Sciatic nerve (tissue), 2 donors: ENCODE measurements at places on chromosomes 11 and 22.

DNA sequence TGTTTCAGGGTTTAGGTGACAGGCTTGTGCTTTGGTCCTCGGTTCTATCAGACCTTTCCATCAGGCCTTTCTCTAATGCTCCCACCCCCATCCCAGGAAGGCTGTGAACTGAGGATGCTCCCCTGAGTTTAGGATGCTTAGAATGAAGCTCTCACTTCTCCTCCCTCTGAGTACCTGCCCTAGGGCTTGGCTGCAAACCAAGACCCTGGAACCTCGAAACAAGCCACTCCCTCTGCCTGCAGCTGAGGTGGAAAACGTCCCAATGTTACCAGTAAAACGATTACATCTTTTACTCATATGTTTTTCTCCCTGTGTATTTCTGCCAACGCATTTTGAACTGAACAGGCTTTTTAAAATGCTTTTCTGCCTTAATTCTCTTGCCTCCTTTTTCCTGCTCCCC is 54.5 kb upstream of the BMAL1 start:
- no peak for DNase-seq

DNA sequence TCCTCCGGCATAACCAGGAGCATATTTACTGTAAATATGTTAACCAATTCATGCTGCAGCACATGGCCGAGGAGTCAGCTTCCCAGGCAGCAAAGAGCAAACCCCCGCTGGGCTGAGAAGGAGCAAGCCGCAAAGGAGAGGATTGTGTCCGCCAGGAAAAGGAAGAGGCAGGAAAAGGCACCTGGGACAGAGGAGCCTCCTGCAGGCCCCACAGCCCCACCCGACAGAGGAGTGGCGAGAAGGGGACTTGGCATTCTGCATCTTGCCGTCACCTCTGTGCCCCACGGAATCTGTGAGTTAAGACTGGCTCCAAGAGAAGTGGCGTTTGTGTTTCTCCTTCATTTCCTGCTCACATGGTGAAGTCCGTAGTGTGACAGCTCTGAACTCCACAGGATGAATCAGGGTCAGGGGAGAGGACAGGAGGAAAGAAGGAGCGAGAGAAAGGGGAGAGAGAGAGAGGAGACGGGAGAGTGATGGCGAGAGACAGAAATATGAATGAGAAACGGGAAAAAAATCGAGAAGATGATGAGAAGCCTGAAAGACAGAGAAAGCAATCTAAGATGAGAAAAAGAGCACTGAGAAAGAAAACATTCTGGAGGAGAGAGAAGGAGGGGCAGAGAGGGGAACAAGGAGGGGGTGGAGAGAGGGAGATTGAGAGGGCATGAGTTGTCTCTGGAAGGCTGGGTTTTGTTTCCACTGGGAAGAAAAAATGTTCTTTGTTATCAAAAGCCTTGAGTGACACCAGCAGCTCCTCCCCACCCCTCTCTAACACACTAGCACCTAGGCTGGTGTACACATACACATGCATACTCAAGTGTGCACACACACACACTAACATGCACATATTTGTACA is 489.6 kb downstream of the MN1 start:
- DNase-seq = no peak

DNA sequence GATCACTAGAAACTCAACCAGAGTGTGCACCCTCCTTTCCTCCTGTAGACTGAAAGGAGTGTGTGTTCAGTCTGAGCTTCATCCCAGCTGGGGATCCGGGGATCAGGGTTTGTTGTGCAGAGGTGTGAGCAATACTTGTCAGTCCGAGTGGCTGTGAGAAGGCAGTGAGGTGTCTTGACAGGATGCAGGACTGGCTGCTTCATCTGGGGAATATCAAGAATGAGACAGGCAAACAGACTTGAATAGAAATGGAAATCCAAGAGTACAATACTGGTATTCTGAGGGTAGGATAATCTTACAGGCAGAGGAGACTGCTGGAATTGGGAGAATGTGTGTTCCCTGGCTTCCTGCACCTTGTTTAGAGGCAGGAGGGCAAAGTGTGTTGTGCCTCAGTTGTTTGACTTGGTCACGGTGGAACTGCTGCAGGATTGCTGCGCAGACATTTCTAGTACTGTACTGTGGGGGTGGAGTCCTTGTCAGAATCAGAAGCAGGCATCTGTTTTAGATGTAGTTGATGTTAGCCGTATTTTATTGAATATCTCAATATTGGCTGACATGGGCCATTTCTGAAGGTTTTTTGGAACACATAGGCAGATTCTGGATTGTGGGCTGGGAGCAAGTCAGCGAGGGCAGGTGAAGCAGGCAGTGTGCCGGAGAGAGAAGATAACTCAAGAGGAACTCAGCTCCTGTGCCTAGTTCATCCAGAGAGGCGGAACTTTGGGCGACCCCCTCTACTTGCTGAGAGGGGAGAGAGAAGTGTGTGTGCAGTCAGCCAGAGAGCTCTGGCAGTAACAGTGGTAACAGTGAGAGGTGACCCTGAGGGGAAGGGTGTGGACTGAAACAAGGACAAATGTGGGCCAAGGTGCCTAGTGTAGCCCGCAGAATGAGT is 27.1 kb upstream of the GRK2 start:
- DNase-seq = no peak

DNA sequence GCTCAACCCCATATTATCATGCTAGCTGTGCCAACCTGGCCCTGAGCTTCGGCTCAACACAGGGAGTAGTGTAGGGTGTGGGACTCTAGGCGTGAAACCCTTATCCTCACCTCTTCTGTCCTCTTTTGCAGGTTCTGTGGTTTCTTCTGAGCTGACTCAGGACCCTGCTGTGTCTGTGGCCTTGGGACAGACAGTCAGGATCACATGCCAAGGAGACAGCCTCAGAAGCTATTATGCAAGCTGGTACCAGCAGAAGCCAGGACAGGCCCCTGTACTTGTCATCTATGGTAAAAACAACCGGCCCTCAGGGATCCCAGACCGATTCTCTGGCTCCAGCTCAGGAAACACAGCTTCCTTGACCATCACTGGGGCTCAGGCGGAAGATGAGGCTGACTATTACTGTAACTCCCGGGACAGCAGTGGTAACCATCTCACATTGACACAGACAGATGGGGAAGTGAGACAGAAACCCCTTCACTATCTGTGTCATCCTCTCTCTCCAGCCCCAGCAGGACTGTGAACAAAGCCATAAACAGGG is 76.4 kb downstream of the GGTLC2 start:
- no peak for DNase-seq

GRCh38 chr11:116993599-116993998 is 104.6 kb downstream of the SIK3 start:
- no peak for DNase-seq

GRCh38 chr11:64759722-64760719 is at the start of gene PYGM:
PYGM (minus strand) TSS chr11:64759974; CDS start chr11:64759898, 76 bp downstream.
- DNase-seq = peak; percentile 84

GRCh38 chr11:35474688-35475087 is 50.7 kb downstream of the PAMR1 start:
- DNase-seq = no peak
